ENCODE measurements at places on chromosomes 1 and 21.

GRCh38 chr1:178548108-178548507, 35.2 kb downstream of the TEX35 start:
- no peak for DNase-seq

DNA sequence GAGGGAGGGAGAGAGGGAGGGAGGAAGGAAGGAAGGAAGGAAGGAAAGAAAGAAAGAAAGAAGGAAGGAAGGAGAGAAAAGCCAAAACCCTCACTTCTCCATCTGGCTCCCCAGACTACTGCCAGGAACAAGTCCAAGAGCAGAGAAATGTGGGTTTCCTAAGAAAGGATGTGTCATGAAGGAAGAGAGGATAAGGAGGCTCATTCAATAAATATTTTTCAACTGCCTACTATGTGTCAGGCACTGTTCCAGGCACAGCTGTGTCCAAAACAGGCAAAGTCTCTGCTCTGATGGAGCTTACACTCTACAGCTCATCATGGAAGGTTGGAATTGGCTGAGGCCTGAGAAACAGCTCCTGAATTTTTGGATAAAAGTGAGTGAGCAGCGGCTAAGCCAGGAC, 42.6 kb upstream of the ATP2B4 start:
- no peak for DNase-seq

GRCh38 chr1:197137322-197137721, 9.1 kb downstream of the ASPM start:
- no peak for DNase-seq

GRCh38 chr1:61836649-61837048, 94.4 kb downstream of the PATJ start:
- no peak for DNase-seq

DNA sequence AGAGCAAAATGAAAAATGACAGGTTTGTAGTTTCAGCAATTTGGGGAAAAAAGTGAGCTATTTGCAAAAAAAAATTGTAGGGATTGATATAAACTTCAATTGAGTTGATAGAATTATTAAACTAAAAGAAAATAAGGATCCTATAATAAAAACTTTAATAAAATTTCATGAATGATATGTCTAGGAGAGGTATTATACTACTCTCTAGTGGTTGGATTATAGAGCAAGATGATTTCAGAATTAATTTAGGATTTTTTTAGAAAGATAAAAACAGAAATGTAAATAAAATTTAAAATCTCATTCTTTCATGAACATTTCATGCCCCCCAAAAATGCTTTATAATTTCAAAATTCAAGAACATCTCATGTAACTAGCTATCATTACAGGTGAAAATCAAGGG, 430.4 kb downstream of the DSCAM start:
- DNase-seq, result no peak

GRCh38 chr1:156839426-156840109, 19.3 kb downstream of the INSRR start:
- DNase-seq, result peak; percentile 14

DNA sequence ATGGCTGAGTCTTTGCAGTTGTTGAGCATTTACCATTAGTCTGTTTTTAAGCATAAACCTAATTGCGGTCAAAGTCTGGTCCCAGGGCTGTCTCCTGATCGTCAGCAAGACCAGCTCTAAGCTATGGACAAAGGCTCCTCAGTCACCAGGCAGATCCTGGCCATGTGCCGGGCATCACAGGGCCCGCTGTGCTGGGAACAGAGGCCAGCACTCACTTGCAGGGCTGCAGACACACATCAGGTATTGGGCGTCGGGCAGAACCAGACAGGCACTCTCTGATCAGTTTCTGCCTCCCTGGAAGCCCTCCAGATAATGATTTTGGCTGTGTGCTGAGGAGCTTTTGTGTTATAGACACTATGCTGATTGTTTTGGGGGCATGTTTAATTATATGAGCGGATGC, 26.6 kb downstream of the TMEM51 start:
- DNase-seq, result no peak

GRCh38 chr1:29645586-29645985, 409.3 kb downstream of the PTPRU start:
- no peak for DNase-seq

- DNase-seq, result no peak
These were observed 14.3 kb downstream of the RCC1 start for GRCh38 chr1:28519946-28520725.

DNA sequence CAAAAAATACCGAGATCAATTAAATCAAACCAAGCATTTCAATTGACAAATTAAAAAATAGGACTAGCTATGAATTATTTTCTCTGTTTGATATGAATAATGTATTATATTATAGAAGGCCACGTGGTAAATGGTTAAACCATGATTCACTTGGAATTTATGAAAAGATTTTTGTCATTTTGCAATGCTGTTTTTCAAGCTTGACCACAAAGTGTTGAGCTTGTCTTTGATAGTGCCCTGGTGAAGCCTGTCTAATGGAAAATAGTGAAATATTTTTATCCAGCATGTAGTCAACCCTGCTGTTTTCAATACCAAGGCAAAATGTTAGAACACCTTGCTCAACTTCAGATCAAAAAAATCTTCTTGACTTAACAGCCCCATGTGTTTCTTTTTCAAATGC, 288.0 kb upstream of the PRMT6 start:
- DNase-seq, result no peak

GRCh38 chr1:33497410-33497809, 25.0 kb downstream of the ZSCAN20 start:
- DNase-seq, result no peak

DNA sequence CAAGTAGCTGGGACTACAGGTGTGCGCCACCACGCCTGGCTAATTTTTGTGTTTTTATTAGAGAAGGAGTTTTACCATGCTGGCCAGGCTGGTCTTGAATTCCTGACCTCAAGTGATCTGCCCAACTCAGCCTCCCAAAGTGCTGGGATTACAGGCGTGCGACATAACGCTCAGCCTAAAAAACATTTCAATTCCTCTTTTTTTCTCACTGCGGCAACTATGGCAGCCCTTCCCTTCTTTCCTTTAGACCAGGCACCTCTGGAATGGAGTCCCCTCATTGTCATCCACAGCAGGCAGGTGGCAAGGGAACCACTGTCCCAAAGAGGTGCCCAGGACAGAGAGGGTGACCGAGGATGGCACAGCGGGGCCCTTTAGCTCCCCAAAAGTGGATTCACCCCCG, 14.1 kb downstream of the CEP104 start:
- no peak for DNase-seq

- no peak for DNase-seq
These were observed 108.2 kb downstream of the TIAM1 start for GRCh38 chr21:31235671-31236450.

GRCh38 chr1:45306319-45306718, 20.4 kb upstream of the HPDL start:
- DNase-seq, result peak; percentile 62

DNA sequence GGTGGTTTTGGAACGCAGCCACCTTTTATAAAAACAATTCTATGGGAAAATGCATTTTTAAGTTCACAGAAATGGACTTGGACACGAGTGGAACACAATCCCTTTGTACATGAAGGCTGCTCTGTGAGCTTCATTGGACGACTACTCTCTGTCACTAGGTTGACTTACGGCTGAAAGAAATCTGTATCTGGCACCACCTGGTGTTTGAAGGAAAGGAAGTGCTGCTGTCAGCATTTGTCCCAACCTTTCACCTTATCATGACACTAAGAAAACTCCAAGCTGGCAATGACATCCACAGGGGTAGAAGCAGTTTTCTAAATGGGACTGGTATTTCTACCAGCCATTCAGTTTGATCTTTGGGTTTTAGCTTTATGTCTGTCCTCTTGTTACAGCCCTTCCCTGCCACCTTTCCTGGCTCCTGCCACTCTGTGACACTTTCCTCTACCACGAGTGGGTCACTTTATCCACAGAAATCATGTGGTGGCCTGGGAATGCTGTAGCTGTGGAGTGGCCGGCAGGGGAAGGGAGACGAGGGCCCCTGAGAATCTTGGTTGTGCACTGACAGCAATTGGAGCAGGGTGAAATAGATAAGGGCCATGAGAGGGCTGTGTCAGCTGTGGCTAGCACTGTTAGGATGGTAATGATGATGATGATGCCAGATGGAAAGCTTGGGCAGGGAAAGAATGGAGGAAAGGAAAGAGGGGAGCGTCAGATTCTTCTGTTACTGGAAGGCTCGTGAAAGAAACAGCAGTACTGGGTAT, 85.2 kb downstream of the TBX19 start:
- DNase-seq, result no peak

GRCh38 chr1:155509064-155509463, 53.5 kb downstream of the ASH1L start:
- no peak for DNase-seq

DNA sequence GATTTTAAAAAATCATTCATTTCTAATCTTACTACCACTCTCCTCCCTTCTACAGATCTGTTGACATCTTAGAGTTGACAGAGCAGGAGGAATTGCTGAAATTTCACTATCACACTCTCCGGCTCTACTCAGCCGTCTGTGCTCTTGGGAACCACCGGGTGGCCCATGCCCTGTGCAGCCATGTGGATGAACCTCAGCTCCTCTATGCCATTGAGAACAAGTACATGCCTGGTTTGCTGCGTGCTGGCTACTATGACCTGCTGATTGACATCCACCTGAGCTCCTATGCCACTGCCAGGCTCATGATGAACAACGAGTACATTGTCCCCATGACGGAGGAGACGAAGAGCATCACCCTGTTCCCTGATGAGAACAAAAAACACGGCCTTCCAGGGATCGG, 276.7 kb downstream of the ZP4 start:
- no peak for DNase-seq

DNA sequence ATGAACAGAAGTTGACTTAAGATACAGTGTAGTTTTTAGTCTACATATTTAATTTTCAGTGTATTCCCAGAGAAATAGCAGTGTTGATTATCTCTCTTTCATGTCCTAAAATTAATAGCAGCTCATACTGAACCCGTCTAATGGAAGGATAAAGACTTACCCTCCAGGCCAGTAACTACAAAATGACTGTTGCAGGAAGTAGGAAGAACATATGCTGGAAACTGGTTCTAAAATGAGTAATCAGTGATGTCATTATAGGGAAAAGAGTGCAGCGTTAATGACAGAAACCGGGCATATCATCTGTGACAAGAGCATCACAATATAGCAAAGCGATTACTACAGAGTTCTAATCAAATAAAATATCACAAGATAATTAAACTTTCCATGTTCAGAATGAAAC, 385.5 kb downstream of the SMYD3 start:
- no peak for DNase-seq

GRCh38 chr1:166905900-166906299, 29.8 kb upstream of the TADA1 start:
- DNase-seq, result no peak

GRCh38 chr1:67645495-67646144, 39.4 kb upstream of the GADD45A start:
- no peak for DNase-seq

- no peak for DNase-seq
These were observed 178.9 kb downstream of the MIS18A start for GRCh38 chr21:32099812-32100416.

DNA sequence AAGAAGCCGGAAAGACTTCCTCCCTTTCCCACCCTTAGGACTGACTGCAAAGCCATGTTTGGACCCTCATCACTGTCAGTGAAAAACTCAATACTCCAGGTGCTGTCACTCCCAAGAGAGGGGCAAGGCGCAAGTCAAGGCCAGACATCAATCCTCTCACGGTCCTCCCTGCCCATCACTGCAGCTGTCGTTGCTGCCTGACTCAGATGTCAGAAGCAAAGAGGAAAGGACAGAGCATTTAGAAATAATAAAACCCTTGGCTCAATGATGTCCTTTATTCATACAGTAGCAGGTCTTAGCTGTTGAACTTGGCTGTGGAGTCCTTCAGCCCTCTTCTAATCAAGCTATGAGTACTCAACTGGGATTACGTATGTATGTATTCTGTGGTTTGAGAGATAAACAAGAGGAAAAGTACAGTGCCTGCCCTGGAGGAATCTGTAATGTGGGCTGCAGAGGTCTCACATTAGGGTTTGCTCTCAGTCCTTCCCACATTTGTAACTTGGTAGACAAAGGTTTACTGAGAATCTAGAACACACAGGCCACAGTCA, 13.5 kb downstream of the SUSD4 start:
- no peak for DNase-seq

DNA sequence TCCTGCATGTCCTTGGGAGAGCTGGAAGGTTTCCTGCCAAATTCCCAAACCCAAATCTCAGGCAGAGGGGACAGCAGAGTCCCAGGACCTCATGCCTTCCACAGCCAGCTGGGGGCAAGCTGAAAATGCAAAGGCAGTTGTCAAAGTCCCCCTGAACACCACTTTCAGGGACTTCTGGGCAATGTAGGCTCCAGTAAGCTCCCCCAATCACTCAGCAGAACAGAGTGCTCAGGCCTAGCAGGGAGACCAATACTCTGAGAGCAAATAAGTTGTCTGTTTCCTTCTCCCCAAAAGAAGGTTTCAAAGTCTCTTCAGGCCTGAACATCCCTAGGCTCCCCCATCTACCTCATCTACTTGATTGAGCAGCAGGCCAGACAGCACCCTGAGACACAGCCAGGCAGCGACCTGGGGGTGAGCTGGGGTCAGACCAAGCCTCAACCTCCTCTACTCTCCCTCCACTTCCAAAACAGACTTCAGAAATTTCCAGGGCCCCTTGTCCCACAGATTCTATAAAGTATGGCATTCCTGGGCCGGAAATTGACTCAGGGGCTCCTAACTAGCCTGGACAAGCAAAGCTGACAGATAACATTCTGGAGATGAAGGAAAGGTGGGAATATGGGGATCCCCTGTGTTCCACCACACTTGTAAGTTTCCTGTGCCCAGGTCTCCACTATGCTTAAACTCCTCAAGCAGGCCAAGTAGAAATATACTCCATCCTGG, 1.9 kb downstream of the SLC9A1 start:
- DNase-seq, result no peak

DNA sequence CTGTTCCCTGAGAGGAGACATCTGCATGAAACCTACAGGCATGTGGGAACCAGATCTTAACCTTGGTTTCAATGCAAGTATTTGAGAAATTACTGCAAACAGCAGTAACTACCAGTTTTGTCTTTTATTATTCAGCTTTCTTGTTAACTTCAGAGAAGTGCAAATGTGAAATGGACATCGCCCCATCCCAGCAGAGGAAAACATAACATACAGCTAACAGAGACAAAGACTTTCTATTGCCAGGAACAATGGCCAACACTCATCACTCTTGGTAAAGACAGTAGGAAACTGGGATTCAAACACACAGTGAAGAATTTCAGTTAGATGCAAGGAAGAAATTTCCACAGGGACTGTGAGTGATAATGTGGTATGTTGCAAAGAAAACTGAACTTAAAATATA, 115.1 kb downstream of the SLC30A10 start:
- no peak for DNase-seq

Measured in GM20000 (cell line).